Testis (tissue), 5 donors: ENCODE measurements at places on chromosomes 6 and 20.

- no peak for DNase-seq
- H3K4me1 ChIP-seq = peaks cover 12% of the 10 kb centered on the region
- no peak overlapping the region for H3K4me3 ChIP-seq
These were observed 14.9 kb downstream of the ADTRP start for GRCh38 chr6:11763460-11764249.

GRCh38 chr6:119614138-119614537 lies 264.6 kb upstream of the MAN1A1 start:
- H3K4me1 ChIP-seq = no peaks in the 10 kb centered on the region
- no peaks in the 10 kb centered on the region for H3K36me3 ChIP-seq

DNA sequence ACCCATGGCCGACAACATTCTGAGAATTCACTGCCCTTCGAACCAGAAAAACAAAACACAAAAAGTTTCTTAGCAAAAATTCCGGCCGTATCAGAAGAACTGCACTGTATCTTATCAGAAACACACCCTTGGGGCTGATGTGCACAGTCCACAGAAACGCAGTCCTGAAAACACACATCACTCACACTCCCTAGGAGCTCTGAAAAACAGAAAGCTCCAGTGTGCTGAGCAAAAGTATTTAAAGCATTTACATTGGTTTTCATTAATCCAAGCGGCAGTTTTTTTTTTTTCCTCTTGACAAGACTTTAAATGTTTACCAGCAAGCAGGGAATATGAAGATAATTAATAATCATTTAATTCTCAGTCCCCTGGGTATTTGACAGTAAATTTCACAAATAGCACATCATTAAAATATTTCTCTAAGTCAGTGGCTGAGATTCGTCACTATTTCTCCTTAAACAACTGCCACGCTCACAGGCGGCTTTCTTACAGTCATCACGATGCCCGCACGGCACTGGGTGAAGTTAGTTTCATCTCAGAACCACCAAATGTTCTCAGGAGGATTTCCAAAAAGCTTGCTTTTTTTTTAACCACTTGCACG lies 13.3 kb downstream of the NFATC2 start:
- peak; percentile 31 for DNase-seq
- H3K36me3 ChIP-seq = no peaks in the 10 kb centered on the region
- peaks cover 14% of the 10 kb centered on the region for H3K4me1 ChIP-seq
- H3K27ac ChIP-seq = no peak overlapping the region
- no peaks in the 10 kb centered on the region for H3K27me3 ChIP-seq

GRCh38 chr6:99022039-99022609 lies 74.4 kb upstream of the FBXL4 start:
- DNase-seq = no peak
- H3K4me1 ChIP-seq = no peaks in the 10 kb centered on the region
- H3K27me3 ChIP-seq = no peaks in the 10 kb centered on the region
- H3K27ac ChIP-seq = no peak overlapping the region

GRCh38 chr6:93412452-93412851 lies 6.9 kb downstream of the EPHA7 start:
- DNase-seq = no peak
- no peaks in the 10 kb centered on the region for H3K36me3 ChIP-seq
- no peaks in the 10 kb centered on the region for H3K27me3 ChIP-seq
- H3K27ac ChIP-seq = no peak overlapping the region

- no peaks in the 10 kb centered on the region for H3K4me1 ChIP-seq
- no peak for DNase-seq
- no peaks in the 10 kb centered on the region for H3K36me3 ChIP-seq
- H3K4me3 ChIP-seq = no peak overlapping the region
- H3K27ac ChIP-seq = no peak overlapping the region
- no peaks in the 10 kb centered on the region for H3K27me3 ChIP-seq
These were observed 313.7 kb downstream of the FOXC1 start for GRCh38 chr6:1923449-1923848.

- H3K27ac ChIP-seq = no peak overlapping the region
- DNase-seq = no peak
- peaks cover 16% of the 10 kb centered on the region for H3K4me1 ChIP-seq
- no peaks in the 10 kb centered on the region for H3K27me3 ChIP-seq
- H3K36me3 ChIP-seq = no peaks in the 10 kb centered on the region
These were observed 1.1 kb upstream of the MYB start for GRCh38 chr6:135179920-135180541.

GRCh38 chr20:4661191-4661590 lies 60.5 kb upstream of the PRND start:
- H3K36me3 ChIP-seq = no peaks in the 10 kb centered on the region
- no peak overlapping the region for H3K4me3 ChIP-seq
- no peaks in the 10 kb centered on the region for H3K27me3 ChIP-seq
- H3K27ac ChIP-seq = no peak overlapping the region
- H3K4me1 ChIP-seq = no peaks in the 10 kb centered on the region

DNA sequence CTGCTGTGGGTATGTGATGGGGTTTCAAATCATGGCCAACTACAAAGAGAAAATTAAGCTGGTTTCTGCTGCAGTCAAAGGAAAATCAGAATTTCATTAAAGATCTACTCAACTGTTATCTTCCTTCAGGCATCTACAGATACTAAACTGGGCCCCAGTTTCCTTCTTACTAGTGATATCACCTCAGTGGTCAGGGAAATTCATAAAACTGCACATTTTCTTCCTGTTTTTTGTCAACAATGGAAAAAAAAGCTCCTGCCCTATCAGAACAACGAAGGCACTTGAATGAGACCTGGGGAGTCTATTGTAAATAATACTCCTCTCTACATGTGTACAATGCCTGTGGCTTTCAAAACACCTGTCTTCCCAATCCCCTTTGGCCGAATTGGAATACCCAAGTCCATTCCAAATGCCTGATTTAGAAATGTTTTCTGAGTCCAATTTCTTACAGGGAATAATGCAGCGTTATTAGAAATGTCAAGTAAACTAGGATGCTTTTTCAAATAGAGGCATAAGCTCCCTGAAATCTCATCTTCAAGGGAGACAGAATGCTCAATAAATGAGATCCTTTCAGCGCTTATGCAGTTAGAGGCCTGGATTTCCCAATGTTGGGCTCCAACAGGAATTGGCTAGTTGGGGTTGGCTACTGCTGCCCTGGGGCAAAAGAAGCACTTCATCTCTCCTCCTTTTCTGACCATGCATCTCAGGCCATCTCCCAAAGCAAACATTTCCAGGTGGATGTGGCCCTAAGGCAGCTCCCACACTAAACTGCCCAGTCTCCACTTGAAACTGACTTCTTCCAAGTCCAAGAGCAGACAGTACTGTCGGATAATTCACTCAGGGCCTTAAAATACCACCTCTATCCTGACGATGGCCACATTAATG lies 143.3 kb downstream of the NFATC2 start:
- H3K4me1 ChIP-seq = peaks cover 5% of the 10 kb centered on the region
- no peak for DNase-seq

DNA sequence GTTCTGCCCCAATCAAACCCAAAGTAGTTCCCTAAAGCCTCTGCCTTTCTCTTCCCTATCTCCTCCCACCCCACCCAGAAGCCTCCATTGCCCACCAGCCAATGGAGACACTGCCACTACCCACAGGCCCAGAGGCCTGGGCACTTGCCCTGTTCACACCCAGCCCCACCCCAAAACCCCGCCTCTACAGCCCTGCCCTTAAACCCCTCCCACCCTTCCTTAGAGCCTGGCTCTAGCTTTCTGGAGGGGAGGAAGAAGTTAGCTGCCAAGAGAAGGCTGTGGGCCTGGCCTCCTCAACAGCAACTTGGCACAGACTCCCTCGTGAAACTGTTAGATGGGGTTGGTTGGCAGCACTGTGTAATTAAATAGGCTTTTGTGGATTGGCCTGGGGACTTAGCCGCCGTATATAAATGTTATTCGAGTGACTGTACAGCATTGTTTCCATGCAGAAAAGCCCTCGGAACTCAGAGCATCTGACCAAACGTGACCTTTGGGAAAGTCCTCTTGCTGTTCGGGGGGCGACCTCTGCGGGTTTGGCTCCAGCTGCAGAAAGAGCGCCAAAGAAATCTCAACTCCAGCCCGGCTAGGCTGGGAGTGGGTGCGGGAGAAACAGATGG lies 31.4 kb downstream of the COL11A2 start:
- H3K36me3 ChIP-seq = no peaks in the 10 kb centered on the region
- H3K4me3 ChIP-seq = no peak overlapping the region
- no peak overlapping the region for H3K27ac ChIP-seq
- no peaks in the 10 kb centered on the region for H3K27me3 ChIP-seq
- peaks cover 10% of the 10 kb centered on the region for H3K4me1 ChIP-seq

DNA sequence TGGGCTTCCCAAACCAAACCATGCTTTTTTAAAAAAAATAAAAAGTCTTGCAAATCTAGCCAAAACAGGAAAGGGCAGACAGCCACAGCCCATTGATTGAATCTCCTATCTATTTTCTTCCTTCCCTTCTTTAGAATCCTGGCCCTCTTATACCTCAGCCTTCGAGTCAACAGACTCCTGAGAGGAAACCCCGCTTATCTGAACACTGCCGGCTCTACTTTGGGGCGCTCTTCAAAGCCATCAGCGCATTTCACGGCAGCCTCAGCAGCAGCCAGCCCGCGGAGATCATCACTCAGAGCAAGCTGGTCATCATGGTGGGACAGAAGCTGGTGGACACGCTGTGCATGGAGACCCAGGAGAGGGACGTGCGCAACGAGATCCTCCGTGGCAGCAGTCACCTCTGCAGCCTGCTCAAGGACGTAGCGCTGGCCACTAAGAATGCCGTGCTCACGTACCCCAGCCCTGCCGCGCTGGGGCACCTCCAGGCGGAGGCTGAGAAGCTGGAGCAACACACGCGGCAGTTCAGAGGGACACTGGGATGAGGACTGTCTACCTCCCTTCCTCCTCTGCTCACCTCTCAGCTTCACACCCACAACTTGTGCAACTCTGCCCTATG lies 10.1 kb upstream of the RTF2 start:
- H3K4me3 ChIP-seq = no peak overlapping the region
- H3K36me3 ChIP-seq = no peaks in the 10 kb centered on the region
- no peak overlapping the region for H3K27ac ChIP-seq
- no peaks in the 10 kb centered on the region for H3K27me3 ChIP-seq

GRCh38 chr6:163827143-163827542 lies 412.6 kb downstream of the QKI start:
- no peaks in the 10 kb centered on the region for H3K36me3 ChIP-seq
- no peak overlapping the region for H3K27ac ChIP-seq
- no peaks in the 10 kb centered on the region for H3K27me3 ChIP-seq
- no peak for DNase-seq
- H3K4me1 ChIP-seq = no peaks in the 10 kb centered on the region

GRCh38 chr6:69816569-69816968 lies 19.8 kb upstream of the LMBRD1 start:
- H3K27me3 ChIP-seq = no peaks in the 10 kb centered on the region
- H3K4me3 ChIP-seq = no peak overlapping the region
- no peak for DNase-seq
- H3K36me3 ChIP-seq = no peaks in the 10 kb centered on the region
- no peaks in the 10 kb centered on the region for H3K4me1 ChIP-seq
- no peak overlapping the region for H3K27ac ChIP-seq

- peaks cover 8% of the 10 kb centered on the region for H3K4me1 ChIP-seq
- DNase-seq = peak; percentile 66
- no peak overlapping the region for H3K4me3 ChIP-seq
- H3K27ac ChIP-seq = peak overlapping the region; percentile 55
These were observed 17.2 kb upstream of the MAP3K4 start for GRCh38 chr6:160974304-160974771.

GRCh38 chr6:437037-437392 lies 45.5 kb downstream of the IRF4 start:
- no peaks in the 10 kb centered on the region for H3K27me3 ChIP-seq
- H3K27ac ChIP-seq = no peak overlapping the region
- DNase-seq = no peak
- no peak overlapping the region for H3K4me3 ChIP-seq
- H3K36me3 ChIP-seq = no peaks in the 10 kb centered on the region

GRCh38 chr6:129100164-129100563 lies 217.2 kb downstream of the LAMA2 start:
- H3K27me3 ChIP-seq = no peaks in the 10 kb centered on the region
- no peaks in the 10 kb centered on the region for H3K36me3 ChIP-seq
- DNase-seq = no peak
- no peak overlapping the region for H3K4me3 ChIP-seq
- H3K27ac ChIP-seq = no peak overlapping the region
- peaks cover 6% of the 10 kb centered on the region for H3K4me1 ChIP-seq

DNA sequence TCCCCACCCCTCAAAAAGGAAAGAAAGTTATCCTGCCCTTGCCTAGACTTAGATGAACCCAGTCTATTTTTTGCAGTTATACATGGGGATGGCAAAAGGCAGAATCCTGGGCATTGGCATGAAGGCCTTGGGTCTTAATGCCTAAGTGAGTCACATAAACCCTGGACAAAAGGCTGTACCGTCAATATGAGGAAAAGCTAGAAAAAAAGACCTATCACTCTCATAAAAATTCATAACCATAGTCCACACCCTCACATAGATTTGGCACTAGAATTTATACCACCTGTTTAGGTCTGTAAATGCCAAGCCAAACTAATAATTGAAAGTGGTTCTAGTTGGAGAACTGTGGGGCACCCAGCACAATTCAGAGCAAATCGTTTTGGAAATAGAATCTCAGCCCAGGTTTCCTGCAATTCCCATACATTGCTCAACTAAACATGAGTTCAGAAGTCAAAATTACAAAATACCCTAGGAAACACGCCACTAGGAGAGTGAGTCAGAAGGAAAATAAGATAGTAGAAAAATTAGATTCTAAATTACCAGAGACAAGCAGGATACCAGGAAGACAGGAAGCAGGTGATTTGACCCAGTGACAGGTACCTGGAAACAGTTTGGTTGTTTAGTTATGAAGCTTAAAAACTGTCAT lies 70.4 kb upstream of the FUCA2 start:
- H3K36me3 ChIP-seq = no peaks in the 10 kb centered on the region
- no peak overlapping the region for H3K4me3 ChIP-seq
- H3K27me3 ChIP-seq = no peaks in the 10 kb centered on the region
- no peak overlapping the region for H3K27ac ChIP-seq
- DNase-seq = no peak

GRCh38 chr6:105087571-105088211 lies 92.1 kb downstream of the POPDC3 start:
- H3K27me3 ChIP-seq = no peaks in the 10 kb centered on the region
- H3K4me3 ChIP-seq = no peak overlapping the region
- H3K36me3 ChIP-seq = no peaks in the 10 kb centered on the region
- no peaks in the 10 kb centered on the region for H3K4me1 ChIP-seq
- peak; percentile 67 for DNase-seq

- H3K27me3 ChIP-seq = no peaks in the 10 kb centered on the region
- no peaks in the 10 kb centered on the region for H3K36me3 ChIP-seq
- H3K4me3 ChIP-seq = no peak overlapping the region
- H3K27ac ChIP-seq = no peak overlapping the region
- no peak for DNase-seq
These were observed 112.8 kb downstream of the BTBD3 start for GRCh38 chr20:12030470-12030869.

GRCh38 chr6:44278774-44279697 lies 8.8 kb downstream of the TMEM151B start:
- H3K27me3 ChIP-seq = no peaks in the 10 kb centered on the region
- H3K27ac ChIP-seq = no peak overlapping the region
- no peak for DNase-seq
- no peaks in the 10 kb centered on the region for H3K36me3 ChIP-seq
- no peak overlapping the region for H3K4me3 ChIP-seq
